Activated CD4-positive, alpha-beta T cell treated with anti-CD3 and anti-CD28 coated beads for 48 hours (primary cell): ENCODE measurements at places on chromosomes 7 and 10.
A peak's percentile ranks its signal among the peaks of the same experiment; 100 is the strongest.

GRCh38 chr10:79102498-79102874 lies 33.7 kb downstream of the ZMIZ1 start:
- DNase-seq = no peak

- no peak for DNase-seq
These were observed 32.8 kb downstream of the DNAJB12 start for GRCh38 chr10:72322030-72322279.

- no peak for DNase-seq
These were observed 32.1 kb upstream of the LHFPL3 start for GRCh38 chr7:104296266-104296665.

DNA sequence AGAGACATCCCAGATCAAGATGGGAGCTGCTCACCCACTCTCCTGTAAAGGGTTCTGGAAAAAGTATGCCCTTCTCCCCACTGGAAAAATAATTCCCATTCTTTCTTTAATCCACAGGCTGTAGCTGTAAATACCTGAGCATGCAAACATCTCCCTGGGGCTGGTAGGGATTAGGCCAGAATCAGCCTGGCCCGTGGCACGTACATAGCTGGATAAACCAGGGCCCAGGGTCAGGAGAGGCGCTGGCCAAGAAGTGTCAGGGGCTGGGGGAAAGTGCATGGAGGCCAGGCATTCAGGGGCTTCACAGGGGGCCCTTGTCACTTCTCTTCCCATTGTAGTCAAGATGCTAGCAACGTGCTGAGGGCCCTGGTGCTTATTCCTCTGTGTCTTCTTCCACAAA lies 30.7 kb upstream of the AQP1 start:
- no peak for DNase-seq

GRCh38 chr10:5816170-5816569 lies 2.9 kb upstream of the GDI2 start:
- no peak for DNase-seq

- no peak for DNase-seq
These were observed 53.1 kb upstream of the KMT2E start for GRCh38 chr7:104960741-104961448.

GRCh38 chr7:113199841-113200240 lies 81.5 kb upstream of the SMIM30 start:
- no peak for DNase-seq

GRCh38 chr10:8404721-8405120 lies 350.2 kb downstream of the GATA3 start:
- DNase-seq = peak; percentile 26

DNA sequence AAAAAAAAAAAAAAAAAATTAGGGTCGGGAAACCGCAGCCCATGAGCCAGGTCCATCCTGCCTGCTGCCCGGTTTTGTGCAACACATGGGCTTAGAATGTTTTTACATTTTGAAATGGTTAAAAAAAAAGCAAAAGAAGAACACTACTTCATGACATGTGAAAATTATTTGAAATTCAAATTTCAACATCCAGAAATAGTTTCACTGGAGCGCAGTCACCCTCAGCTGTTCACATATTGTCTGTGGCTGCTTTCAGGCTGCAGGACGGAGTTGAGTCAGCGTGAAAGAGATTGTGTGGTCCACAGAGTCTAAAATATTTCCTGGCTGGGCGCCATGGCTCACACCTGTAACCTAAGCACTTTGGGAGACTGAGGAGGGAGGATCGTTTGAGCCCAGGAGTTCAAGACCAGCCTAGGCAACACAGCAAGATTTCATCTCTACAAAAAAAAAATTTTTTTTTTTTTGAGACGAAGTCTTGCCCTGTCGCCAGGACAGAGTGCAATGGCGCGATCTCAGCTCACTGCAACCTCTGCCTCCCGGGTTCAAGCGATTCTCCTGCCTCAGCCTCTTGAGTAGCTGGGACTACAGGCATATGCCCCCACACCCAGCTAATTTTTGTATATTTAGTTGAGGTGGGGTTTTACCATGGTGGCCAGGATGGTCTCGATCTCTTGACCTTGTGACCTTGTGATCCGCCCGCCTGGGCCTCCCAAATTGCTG lies 63.9 kb upstream of the ECHDC3 start:
- DNase-seq = peak; percentile 58

GRCh38 chr7:114426382-114426781 lies 11.8 kb downstream of the FOXP2 start:
- no peak for DNase-seq

- DNase-seq = no peak
These were observed 390.0 kb downstream of the EXOC4 start for GRCh38 chr7:133642907-133643306.

DNA sequence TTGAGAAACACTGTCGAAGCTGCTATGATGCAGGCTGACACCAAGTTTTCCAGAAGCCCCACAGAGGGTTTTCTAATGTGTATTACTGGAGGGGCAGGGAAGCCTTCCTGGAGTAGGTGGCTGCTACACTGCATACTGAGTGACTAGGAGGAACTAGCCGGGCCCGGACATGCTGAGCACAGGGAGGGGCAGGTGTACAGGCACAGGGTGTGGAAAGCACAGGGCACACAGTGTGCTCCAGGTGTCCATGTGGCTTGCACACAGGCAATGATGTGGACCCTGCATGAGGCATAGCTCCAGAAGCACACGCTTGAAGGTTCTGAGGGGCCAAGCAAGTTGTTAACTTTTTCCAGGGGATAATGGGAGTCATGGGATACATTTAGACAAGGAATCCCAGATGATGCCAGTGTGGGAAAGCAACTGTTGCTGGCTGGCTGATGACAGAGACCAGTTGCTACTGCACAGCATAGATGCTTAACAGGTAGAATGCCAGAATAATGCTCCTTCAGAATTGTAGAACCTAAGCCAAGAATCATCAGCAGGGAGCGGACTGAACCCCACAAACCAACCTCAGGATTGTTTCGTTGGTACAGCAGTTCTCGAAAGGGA lies 14.6 kb downstream of the DHX32 start:
- DNase-seq = no peak

DNA sequence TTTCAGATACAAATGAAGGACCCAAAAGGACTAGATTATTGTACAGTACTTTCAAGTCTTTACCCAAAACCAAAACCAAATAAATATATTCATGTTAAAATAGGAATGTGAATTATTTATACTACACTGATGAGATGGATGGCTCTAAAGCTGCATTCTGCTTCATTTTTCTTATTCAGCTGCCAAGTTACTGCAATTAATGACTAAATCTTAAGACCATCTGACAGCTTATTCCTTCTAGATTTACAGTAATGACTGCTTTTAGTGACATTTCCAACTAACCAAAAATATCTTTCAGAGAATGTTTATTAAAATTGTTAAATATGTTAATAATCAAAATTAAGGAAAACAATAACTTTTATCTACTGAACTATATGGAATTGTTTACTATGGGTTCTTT lies 20.9 kb downstream of the ENKUR start:
- no peak for DNase-seq

- no peak for DNase-seq
These were observed 57.3 kb downstream of the CHCHD3 start for GRCh38 chr7:133024596-133024995.

DNA sequence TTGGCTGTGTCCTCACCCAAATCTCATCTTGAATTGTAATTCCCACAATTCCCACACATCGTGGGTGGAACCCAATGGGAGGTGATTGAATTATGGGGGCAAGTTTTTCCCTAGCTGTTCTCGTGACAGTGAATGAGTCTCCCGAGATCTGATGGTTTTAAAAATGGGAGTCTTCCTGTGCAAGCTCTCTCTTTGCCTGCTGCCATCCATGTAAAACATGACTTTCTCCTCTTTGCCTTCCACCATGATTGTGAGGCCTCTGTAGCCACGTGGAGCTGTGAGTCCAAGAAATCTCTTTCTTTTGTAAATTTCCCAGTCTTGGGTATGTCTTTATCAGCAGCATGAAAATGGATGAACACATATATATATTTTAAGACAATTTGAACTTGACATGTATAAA lies 285.4 kb downstream of the BAMBI start:
- no peak for DNase-seq

DNA sequence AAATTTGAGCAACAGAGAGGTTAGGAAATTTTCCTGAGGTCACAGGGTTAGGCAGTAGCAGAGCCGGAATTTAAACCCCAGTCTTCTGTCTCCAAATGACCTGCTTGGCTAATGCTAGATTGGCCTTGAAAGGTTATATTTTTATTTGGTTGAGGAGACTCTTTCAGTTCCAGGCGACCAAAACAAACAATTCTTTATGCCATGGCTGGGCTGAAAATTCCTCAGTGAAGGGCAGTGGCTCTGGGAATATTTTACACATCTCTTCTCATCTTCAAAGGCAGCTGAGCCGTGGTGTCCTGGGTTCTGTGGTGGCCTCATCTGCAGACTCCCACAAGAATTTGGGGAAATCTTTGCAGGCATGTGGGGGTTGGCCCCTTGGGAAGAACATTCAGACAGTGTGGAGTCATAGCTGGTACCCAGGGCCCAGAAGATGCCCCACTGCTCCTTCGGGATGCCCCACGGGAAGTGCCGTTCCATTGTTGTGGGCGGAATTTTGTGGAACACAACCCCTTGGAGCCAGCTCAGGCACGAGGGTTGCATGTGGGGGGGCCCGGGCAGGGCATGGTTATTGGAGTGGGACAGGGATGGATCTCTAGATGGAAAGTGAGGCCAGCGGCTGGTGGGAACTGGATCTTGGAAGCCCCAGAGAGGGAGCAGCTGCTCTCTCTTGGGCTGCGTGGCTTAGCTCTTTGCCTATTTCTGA lies 33.2 kb downstream of the RPS24 start:
- DNase-seq = no peak
